ENCODE measurements at places on chromosomes 6 and 20.

DNA sequence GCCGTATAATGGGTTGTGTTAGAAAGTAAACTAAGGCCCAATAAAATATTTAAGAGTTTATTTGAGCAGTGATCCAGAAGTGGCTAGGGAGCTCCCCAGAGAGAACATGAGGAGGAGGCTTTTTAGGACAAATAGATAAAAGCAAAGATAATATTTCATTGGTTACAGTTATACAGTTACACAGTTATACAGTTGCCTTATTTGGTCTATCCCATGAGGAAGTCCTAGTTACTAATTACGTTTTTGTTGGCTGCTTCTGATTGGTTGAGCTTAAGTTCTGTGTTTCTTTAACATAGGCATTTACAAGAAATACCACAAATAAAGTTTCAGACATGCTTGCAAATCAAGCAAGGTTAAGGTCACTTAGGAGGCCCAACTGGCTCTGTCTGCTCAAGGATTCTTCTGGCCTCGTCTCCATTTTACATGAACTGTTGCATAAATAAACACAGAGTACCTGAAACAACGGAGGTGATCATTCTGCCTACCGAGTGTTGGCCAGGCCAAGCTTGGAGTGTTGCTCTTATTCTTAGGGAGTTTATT lies 7.0 kb downstream of the UBD start:
- DNase-seq, result no peak

GRCh38 chr6:42970871-42971612 lies 7.9 kb downstream of the PEX6 start:
- DNase-seq, result no peak

- no peak for DNase-seq
Observed at GRCh38 chr6:111342913-111343312, 140.1 kb downstream of the REV3L start.

GRCh38 chr20:51319522-51319921 lies 223.0 kb downstream of the NFATC2 start:
- no peak for DNase-seq

DNA sequence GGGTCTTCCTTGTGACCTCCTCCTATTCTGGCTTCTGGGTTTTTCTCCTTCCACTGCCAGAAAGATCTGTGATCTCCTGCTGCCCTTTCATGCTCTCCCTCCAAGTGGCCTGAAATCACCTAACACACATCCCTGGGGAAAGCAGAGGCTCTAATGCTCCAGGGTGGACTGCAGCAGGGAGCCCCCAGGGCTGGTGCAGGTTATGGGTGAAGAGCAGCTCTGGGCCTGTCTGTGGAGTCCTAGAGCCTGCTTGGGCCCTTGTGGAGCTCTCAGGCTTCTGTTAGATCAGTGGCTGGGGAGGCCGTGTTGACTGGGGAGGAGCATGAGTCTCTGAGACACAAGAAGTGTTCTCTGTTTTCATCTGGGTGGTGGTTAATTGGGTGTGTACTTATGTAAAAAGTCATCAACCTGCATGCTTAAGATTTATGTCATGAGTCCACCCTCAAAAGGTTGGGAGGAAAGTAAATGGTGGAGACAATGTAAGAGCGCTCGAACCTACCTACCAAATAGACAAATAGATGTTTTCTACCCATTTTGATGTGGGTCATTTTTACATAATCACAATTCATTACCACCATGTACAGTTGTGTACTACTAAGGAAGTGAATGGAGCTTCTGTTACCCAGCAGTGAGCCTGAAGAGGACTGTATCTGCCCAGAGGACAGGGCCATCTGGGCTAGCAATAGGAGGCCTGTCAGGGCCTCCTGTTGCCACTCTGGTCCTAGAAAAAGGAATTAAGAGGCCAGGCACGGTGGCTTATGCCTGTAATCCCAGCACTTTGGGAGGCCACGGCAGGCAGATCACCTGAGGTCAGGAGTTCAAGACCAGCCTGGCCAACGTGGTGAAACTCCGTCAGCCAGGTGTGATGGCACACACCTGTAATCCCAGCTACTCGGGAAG lies 32.0 kb upstream of the RNF8 start:
- no peak for DNase-seq

DNA sequence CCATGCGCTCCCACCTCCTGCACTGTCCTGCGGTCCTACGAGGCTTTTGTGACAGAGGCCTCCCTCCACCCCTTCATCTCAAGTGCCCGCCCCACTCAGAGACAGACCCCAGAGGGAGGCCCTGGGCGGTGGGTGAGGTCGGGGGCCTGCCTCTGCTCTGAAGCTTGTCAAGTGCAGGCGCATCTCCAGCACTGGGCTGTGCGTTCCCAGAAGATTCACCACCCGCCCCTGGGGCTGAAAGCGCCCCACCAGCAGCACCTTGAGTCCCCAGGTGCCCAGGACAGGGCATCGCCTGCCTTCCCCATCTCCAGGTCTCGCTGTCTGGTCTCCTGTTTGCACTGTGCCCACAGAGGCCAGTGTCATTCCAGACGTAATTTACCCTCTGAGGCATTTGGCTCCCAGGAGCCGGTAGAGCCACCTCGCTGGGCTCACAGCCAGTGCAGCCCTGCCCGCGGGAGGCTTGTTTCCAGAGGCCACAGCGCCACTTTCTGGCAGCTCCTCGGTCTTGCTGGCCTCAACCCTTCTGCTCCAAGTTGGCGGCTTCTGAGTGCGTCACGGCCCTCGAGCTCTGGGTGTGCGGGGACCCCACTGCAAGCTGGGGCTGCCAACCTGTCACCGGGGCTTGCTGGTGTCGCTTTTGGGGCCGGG lies 191.1 kb downstream of the TAF4 start:
- no peak for DNase-seq

GRCh38 chr6:3355358-3356055 lies 96.8 kb downstream of the PSMG4 start:
- no peak for DNase-seq

DNA sequence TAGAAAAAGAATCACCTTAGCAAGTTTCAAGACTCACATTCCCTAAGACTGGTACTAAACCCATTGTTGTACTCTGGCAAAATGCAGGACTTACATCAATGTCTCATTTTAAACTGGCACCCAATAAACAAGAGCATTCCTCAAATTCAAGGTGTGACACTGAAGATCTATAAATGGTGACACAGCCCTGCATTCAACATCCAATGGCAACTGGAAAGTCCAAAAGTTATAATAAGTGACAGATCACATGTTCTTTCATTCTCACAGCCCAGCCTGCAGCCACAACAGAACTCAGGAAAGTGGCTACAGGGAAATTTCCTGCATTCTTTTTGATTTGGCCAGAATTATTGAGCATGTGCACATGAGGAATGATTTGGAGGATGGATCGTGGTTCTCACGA lies 57.5 kb downstream of the MBOAT1 start:
- no peak for DNase-seq

- no peak for DNase-seq
Observed at GRCh38 chr20:33391722-33392415, 9.4 kb downstream of the CDK5RAP1 start.

- DNase-seq, result no peak
Observed at GRCh38 chr6:90179190-90180169, 117.2 kb downstream of the BACH2 start.

- no peak for DNase-seq
Observed at GRCh38 chr6:107853230-107853629, 29.1 kb upstream of the SCML4 start.

DNA sequence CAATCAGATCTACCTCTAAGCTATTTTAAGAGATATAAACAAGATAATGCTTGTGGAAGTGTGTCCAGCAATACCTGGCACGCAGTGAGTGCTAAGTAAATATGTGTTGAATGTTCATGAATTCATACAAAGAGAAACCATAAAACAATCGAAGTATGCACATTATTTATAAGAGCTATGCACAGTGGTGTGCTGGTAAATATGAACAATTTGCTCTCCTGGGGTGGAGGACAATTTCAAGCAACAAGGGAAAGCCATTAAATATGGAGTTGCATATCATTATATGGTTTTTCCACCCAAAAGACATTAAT lies 526.6 kb upstream of the MARCKS start:
- no peak for DNase-seq

- no peak for DNase-seq
Observed at GRCh38 chr6:170024940-170025339, 265.9 kb downstream of the DLL1 start.

DNA sequence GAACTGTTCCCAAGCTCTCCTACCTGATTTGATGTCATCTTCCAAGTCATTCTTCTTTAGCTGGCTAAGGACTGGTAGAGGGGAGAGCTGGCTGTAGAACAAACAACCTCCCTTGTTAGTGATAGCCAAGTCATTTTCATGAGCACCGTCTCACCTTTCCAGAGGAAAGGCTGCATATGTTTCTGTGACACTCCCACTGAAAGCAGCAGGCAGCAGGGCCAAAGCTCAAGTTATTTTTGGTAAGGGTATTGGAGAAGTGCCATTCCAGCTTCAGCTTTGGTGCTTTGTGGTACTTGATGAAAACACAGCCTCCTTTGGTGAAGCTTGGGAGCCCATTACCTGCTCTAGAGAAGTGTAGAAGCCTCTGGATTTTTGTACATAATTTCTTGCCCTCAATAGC lies 5.4 kb upstream of the DOK5 start:
- no peak for DNase-seq

DNA sequence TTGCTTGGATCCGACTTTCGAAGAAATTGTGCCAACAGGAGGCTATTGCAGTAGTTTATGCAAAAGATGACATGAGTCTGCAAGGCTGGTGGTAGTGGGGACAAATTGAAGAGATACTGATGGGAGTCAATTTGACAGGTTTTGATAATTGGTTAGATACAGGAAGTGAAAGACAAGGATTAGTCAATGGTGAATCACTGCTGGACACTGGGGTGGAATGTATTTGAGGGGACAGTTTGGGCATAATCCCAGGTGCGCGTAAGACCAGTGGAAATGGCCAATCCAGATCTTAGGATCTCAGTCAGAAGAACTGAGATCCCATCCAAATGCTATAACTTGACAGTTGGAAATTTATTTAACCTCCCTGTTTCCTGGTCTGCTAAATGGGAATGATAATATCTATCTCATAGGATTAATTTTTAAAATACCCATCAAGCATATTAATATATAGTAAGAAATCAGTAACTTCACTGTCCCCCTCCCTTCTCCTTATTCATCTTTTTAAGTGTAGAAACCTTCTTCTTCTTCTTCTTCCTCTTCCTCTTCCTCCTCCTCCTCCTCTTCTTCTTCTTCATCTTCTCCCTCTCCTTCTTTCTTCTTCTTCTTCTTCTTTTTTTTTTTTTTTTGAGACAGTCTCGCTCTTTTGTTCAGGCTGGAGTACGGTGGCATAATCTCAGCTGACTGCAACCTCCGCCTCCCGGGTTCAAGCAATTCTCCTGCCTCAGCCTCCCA lies 30.9 kb upstream of the ERVFRD-1 start:
- no peak for DNase-seq

GRCh38 chr20:40957265-40957760 lies 71.3 kb upstream of the TOP1 start:
- DNase-seq, result no peak

GRCh38 chr6:79269877-79270276 lies 35.4 kb upstream of the HMGN3 start:
- DNase-seq, result no peak

DNA sequence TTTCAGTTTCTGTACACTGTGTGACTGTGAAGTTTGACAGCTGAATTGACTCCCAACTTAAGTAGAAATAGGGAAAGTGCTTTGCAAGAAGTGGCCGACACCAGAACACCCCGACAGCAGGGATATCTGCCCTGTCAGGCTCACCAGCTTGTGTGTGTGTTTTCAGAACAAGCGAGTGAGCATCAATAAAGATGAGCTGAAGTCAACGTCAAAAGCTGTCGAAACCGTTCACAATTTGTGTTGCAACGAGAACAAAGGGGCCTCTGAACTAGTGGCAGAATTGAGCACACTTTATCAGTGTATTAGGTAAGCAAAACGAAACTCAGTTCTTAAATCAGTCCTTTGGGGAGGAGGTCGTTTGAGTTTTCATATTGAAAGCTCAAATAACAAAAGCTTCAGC lies 10.7 kb downstream of the NELFCD start:
- no peak for DNase-seq

DNA sequence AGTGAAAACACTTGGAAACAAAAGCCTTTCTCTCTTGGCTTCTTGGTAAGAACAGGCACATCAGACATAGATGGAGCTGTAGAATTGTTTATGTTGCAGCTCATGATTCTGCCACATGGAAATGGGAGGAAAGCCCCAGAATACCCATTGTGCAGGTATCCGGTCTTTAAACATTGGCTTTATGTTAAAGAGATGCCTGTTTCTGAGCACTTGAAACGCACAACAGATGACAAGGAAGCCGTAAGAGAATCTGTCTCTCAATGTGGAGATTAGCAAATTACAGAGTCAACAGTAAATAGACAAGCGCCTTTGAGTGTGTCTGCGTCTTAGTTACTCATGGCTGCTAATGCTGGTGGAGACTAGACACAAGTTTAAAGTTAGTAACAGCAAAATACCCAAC lies 10.5 kb downstream of the TNFAIP3 start:
- no peak for DNase-seq

DNA sequence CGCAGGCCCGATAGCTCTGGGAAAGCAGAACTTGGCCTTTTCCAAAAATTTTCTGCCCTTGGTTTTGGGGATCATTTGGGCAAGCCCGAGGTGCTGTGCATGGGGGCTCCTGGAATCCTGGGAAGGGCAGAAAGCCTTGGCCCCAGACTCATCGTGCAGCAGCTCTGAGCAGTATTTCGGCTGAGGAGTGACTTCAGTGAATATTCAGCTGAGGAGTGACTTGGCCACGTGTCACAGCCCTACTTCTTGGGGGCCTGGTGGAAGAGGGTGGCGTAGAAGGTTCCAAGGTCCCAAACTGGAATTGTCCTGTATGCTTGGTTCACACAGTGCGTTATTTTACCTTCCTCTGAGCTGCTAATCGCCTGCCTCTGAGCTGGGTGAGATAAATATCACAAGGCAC lies 1.1 kb upstream of the BMP2 start:
- DNase-seq, result no peak

GRCh38 chr6:72728706-72729343 lies 107.0 kb downstream of the KCNQ5 start:
- no peak for DNase-seq

DNA sequence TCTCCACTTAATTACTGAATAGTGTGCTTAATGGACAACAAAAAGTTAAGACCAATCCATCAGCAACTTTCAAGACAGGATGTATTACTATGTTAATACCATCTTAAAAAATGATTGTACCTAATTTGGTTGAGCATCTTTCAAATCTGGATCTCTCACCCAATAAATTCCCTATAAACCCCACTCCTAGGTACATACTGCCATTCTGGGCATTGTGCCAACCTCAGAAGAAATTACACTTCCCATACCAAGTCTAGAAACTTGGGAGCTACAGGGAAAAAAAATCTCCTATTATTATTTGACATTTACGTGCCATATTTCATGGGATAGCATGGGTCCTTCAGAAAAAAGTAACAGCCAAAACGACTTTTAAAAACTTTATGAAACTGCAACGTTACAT lies 5.1 kb downstream of the SYNCRIP start:
- DNase-seq, result no peak

GRCh38 chr20:63032026-63032800 lies 25.4 kb upstream of the BHLHE23 start:
- no peak for DNase-seq

Data from activated T-cell treated with anti-CD3 and anti-CD28 coated beads, Interleukin-2, amount 50 U/mL, for 24 hours (primary cell).